ENCODE measurements at places on chromosomes 5 and 9.

GRCh38 chr9:3403315-3403714, 122.5 kb downstream of the RFX3 start:
- no peak for DNase-seq

DNA sequence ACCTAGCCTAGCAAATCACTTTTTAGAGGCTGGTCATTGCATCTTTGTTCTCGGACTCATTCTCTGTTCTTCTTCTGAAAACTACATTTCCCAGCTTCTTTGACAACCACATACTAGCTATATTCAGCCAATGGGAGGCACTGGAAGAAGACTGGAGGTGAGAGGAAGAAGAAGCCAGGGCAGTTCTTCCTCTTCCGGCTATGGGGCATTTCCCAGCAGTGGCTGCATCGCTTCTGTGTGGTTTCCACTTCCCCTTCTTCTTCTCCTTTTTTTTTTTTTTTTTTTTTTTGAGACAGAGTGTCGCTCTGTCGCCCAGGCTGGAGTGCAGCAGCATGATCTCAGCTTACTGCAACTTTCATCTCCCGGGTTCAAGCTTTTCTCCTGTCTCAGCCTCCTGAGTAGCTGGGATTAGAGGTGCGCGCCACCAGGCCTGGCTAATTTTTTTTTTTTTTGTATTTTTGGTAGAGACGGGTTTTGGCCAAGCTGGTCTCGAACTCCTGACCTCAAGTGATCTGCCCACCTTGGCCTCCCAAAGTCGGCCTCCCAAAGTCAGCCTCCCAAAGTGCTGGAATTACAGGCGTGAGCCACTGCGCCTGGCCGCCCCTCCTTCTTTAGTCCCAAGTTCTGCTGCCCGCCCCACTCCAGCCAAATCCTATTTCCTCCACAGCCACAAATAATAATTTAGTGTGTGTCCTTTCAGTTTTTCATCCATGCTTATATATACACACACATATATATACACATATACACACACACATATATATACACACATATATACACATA, 6.9 kb upstream of the UBAP1 start:
- no peak for DNase-seq

DNA sequence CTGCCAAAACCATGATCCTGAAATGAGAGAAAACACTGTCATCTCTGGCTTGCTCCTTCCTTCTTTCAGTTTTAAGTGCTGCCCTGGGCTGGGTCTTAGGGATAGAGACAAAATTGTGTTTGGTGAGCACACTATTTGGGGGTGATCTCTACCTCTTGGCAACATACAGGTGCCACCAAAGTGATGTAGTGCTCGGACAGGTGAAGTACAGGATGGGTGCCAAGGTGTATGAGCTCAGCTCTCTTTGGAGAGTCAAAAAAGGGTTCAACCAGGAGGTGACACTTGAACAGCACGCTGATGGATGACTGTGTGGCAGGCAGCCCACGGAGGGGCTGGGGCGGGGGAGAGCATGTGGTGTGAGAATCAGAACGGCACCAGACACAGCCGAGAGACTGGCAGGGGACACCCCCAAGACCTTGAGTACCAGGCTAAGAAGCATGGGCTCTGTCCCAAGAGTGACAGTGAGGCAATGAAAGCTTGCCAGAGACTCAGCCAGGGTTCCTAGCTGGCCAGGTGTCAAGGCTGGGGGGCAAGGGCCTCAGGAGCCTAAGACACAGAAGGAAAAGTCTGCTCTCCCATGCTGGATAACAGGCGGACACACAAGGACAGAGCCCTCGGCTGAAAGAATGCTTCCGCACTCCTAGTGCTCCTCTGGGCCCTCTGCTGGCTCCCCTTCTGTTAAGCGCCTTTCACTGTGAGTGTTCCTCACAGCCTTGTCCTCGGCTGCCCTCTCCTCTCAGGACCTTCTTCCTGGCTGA, 2.5 kb downstream of the NHP2 start:
- no peak for DNase-seq

DNA sequence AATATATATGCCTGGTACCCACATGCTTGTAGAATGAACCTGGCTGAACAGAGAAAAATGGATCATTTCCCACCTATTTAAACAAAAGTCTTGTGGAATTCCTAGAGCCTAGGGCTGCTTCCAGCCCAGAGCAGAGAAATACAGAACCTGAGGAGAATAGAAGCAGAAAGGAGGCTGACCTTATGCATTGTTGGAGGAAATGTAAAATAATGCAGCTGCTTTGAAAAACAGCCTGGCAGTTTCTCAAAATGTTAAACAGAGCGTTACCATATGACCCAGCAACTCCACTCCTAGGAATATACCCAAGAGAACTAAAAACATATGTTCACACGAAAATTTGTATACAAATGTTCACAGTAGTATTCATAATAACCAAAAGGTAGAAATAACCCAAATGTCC, 15.1 kb downstream of the MAPKAP1 start:
- DNase-seq, result no peak
